HuH-7 (cell line): ENCODE measurements at places on chromosomes 13 and 19.
A peak's percentile ranks its signal among the peaks of the same experiment; 100 is the strongest.

- no peak for DNase-seq
These were observed 48.3 kb upstream of the C1QTNF9B start for GRCh38 chr13:23945612-23946011.

GRCh38 chr13:60282708-60283107 lies 114.3 kb upstream of the TDRD3 start:
- DNase-seq, result no peak

GRCh38 chr13:32902874-32903273 lies 113.3 kb upstream of the KL start:
- DNase-seq, result no peak

GRCh38 chr13:36550177-36550576 lies 117.9 kb downstream of the CCNA1 start:
- no peak for DNase-seq

- DNase-seq, result no peak
These were observed 42.5 kb downstream of the IRS2 start for GRCh38 chr13:109743706-109744453.

- DNase-seq, result no peak
These were observed 53.3 kb downstream of the NHLRC3 start for GRCh38 chr13:39091586-39091985.

- DNase-seq, result peak; percentile 76
These were observed 21.0 kb downstream of the ZNF114 start for GRCh38 chr19:48290771-48291488.

GRCh38 chr13:94660695-94661326 lies 51.5 kb downstream of the SOX21 start:
- no peak for DNase-seq

- no peak for DNase-seq
These were observed 41.3 kb upstream of the SLC7A9 start for GRCh38 chr19:32910874-32911273.

GRCh38 chr13:101942038-101942437 lies 459.8 kb downstream of the FGF14 start:
- DNase-seq, result no peak

- DNase-seq, result no peak
These were observed 52.7 kb downstream of the KCTD12 start for GRCh38 chr13:76833441-76833954.

GRCh38 chr19:4937060-4937459 lies 27.8 kb downstream of the UHRF1 start:
- no peak for DNase-seq

- DNase-seq, result no peak
These were observed 10.4 kb downstream of the BORCS8 start for GRCh38 chr19:19181488-19181998.

DNA sequence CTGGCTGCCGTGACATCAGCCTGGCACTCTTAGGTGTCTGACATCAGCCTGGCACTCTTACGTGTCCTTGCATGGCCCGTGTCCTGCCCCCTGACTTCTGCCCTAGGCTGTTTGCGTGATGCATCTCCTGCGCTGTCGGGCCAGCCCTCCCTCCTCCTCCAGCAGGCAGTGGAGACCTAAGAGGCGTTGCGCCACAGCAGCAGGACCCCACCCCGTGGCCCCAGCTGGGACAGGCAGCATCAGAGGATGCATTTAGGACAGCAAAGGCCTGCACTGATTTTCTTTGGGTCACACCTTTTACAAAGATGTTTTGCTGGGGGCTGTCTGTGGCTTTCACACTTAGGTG lies 65.3 kb downstream of the GPR12 start:
- DNase-seq, result no peak

- no peak for DNase-seq
These were observed 160.2 kb downstream of the SLC7A1 start for GRCh38 chr13:29435125-29435911.
